ENCODE measurements at places on chromosomes 6 and 20.

GRCh38 chr20:62739581-62740285, 31.1 kb downstream of the NTSR1 start:
- DNase-seq = no peak

GRCh38 chr20:21632735-21633053, 72.8 kb upstream of the PAX1 start:
- no peak for DNase-seq

DNA sequence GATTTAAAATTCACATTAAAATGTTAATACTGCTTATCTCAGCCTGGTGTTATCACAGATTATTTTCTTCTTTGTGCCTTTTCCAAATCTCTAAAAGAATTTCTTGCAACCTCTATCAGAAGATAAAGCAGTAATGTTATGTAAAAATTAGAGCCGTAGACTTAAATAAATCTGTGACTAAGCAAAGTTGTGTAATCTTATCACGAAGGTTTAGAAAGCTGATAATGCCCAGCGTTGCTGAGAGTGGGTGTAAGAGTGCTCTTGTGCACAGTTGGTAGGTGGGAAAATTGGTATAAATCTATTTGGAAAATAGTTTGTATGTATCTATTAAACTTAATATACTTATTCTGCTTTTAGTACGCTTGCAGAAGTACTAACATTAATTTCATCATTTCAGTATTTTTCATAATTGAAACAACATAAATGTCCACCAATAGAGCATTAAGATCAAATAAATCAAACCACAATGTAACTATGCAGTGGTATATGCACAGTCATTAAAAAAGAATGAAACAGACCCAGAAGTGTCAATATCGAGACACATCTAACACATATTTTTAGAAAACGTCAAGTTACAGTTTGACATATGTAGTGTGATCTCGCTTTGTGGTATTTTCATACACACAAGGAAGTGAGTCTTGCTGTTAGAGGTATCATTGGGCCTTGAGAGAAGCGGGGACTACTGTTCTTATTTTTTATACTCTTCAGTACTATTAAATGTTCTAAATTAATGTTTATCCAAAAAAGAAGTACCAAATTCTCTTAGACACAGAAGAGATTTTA, 54.4 kb upstream of the PBOV1 start:
- DNase-seq = no peak

DNA sequence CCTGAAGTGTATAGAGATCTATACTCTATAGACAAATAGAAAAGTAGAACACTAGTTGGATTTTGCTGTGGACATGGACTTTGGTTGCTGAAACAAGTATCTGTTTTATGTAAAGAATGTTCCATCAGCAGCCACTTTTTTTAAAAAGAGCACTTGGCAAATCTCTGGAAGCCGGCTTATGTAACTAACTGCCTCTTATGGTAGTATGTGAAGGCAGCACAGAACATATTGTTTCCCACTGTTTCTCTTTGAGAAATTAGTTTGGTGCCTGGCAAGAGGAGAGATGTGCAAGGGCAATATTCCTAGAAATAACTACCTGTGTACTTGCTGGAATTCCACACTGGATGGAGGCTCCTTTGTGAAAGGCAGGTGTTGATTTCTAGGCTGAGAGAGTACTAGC, 242.3 kb upstream of the PREP start:
- DNase-seq = no peak

GRCh38 chr6:21738180-21739094, 144.9 kb downstream of the SOX4 start:
- DNase-seq = peak; percentile 84

DNA sequence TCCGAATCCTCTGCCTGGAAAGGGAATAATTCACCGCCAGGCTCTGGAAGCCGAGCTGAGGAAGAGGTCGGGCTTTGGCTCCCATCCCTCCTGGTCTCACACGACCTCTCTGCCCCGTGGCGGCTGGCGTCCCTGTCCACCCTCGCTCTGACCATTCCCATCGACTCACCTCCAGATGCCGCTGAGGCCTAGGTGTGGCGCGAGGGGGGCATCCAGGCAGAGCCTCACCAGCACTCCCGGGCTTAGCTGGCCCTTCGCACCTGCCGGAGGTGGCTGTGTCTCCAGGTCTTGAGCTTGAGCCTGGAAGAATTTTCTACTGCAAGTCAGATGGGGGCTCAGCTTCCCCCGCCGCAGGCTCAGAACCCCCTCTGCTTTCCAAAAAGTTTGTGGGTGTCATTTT, 28.5 kb upstream of the SMOC2 start:
- DNase-seq = no peak

DNA sequence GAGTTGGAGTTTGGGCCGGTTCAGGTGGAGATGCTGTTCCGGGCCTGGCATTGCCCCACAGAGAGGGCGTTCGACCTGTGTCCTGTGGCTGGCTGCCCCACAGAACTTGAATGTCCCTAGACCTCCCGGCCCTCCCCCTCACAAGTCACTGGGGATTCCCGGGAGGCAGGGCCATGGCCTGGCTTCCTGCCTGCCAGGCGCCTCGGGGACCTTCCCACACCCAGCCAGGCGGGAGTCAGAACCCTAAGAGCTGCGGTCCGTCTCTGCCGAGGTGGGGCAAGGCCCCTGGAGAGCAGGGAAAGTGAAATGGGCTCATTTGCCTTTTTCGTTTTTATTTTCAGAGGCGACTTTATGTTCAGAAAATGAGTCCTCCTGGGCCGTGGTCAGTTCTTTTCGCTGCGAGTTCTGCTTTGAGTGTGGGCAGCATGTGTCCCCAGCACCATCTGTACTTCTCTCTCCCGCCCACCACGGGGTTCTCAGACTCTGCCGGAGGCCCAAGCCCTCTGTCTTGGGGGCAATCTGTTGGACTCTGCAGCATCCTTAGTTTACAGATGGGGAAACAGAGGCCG, 8.5 kb downstream of the RBM38 start:
- no peak for DNase-seq

GRCh38 chr6:102553214-102553613, 1159.7 kb downstream of the GRIK2 start:
- no peak for DNase-seq

GRCh38 chr6:119145111-119145510, 66.6 kb upstream of the FAM184A start:
- no peak for DNase-seq

DNA sequence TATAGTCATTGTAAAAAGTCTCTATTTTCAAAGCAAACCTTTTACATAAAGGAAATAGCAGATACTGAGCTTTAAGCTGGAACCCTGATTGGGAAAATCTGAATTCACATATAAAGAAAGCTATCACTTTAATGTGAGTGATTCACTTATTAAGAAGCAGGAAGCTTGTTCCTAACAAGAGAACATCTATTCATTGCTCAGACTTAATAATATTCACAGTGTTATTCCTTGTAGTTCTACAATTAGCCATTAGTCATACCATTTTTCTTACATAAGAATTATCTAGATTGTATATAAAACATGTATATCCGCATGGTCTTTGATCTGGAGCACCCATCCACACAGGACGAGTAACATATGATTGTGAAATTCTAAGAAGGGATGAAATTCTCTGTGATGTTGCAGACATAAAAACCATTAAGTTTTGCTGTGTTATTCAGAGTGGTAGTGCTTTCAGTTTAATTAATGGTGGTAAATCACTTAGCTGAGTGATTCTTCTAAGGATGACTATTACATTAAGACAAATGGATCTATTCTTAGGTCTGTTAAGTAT, 71.1 kb upstream of the FOXQ1 start:
- DNase-seq = no peak

- peak; percentile 79 for DNase-seq
These were observed 5.1 kb downstream of the RREB1 start for GRCh38 chr6:7112741-7113313.

DNA sequence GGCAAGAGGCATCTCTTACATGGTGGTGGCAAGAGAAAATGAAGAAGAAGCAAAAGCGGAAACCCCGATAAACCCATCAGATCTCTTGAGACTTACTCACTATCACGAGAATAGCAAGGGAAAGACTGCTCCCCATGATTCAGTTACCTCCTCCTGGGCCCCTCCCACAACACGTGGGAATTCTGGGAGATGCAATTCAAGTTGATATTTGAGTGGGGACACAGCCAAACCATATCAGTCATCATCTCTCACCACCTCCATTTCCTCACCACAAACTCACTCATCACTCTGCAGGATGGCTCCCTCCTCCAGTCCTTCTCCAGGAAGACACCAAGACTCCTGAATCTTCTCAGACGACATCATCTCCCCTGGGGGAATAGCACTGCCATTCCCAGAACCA, 25.8 kb upstream of the SLC16A10 start:
- no peak for DNase-seq

DNA sequence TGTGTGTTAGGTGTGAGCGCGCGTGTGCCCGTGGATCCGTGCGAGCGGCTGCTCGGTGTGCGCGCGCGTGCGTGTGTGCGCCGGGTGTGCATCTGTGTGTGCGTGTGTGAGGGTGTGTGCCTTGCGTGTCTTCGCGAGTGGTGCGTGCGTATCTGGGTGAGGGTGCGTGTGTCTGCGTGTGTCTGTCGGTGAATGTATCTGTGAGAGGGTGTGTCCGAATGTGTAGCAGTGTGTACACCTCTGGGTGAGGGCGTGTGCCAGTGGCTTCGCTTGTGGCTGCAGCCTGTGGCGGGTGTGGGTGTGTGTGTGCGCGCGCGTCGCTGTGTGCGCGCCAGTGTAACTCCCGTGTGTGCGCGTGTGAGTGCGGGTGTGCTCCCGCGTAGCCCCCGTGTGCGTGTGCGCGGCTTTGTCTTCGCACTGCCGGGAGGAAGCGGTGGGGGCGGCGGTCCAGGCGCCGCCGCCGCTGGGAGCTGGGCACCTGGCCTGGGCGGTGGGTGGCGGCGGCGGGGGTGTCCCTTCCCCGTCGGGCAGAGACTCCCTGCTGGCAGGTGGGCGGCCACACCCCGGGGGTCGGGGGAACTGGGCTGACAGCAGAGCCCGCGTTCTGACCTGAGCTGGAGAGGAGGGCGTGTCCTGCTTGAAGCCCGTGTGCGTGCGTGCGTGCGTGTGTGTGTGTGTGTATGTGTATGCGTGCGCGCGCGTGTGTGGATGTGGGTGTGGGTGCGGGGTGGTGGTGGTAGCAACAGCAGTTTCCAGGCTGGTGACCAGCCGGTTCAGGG, 61.3 kb upstream of the EPB41L1 start:
- peak; percentile 81 for DNase-seq

GRCh38 chr20:53779822-53780221, 186.2 kb upstream of the ZNF217 start:
- DNase-seq = no peak

- DNase-seq = no peak
These were observed 30.9 kb downstream of the SRC start for GRCh38 chr20:37376791-37377190.

- no peak for DNase-seq
These were observed 176.4 kb downstream of the TBC1D32 start for GRCh38 chr6:121157906-121158305.

- DNase-seq = no peak
These were observed 898 bp downstream of the XRN2 start for GRCh38 chr20:21303872-21304586.

DNA sequence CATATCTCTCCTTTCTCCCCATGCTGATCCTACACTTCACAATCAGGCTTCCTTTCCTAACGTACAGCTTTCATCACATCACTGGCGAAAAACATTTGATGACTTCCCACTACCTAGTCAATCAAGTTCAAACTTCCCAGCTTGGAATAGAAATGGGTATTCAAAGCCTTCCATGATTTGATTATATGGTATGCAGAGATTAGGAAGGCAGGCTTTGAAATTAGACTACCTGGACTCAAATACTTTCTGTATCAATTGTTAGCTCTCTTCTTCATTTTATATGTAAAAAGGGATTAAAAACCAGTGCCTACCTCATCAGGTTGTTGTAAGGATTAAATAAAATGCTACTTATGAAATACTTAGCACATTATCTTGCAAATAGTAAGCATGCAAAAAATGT, 7.7 kb downstream of the NCOA6 start:
- no peak for DNase-seq

GRCh38 chr6:145891565-145891964, 72.6 kb downstream of the SHPRH start:
- no peak for DNase-seq

- no peak for DNase-seq
These were observed 119.7 kb upstream of the AHI1 start for GRCh38 chr6:135617222-135617621.

DNA sequence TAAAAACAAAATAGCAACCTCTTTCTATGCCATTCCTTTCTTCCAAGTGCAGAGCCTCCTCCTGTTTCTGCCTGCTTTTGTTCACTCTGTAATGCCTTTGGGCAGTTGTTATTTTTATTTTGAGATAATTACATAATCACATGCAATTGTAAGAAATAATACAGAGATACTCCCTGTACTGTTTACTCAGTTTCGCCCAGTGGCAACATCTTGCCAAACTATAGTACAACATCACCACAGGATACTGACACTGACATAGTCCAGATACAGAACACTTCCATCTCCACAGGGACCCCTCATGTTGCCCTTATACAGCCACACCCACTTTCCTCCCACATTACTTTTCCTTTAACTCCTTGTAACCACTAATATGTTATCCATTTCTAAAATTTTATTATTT, 59.7 kb downstream of the BANF2 start:
- no peak for DNase-seq

DNA sequence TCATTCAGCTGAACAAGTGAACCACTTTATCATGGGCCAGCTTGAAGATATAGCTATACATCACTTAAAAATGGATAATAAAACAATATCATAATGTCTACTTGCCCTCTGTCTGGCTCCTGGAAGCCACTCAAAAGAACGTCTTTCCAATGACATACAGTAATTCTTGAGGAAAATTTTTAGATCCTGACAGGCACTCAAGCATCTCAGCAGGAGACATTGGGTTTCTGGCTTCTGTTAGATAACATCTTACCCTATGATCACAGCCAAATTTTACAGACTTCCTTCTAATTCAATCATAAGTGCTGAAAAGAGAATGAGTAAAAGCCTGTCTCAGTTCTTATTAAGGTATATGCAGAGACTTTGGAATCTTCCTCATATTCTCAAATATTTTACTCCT, 330 bp downstream of the CGA start:
- DNase-seq = no peak

DNA sequence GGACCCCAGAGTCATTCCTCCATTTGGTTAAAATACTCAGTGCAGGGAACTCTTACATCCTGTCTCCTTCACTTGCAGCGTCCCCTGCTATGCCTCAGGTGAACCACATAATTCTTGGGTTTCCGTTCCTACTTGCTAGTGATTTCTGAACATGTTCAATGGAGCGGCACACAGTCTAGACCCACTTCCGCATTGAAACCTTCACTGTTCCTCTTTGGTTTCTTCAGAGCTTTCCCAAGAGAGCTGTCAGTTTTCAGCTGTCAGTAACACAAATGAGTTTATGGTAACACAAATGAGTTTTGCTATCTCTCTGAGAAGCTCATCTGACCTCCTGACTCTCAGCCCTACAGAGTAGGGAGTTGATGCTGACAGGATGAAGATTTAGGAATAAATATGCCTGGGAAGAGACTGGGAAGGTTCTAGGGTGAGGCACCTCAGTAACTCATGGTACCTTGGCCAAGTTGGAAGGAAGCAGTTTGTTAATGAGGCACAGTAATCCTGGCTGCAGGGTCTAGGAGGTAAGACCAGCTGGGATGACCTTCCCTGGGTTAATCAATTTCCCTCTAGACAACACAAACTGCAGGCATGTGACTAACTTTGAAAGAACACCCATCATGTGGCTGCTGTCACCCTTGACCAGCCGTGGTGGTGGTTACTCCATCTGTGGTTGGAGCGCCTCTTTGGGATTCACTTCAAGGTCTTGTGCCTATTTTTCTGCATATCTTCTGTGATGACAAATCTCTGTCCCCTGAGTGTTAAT, 5.4 kb downstream of the SYS1 start:
- no peak for DNase-seq

- DNase-seq = no peak
These were observed 20.9 kb downstream of the IGF2R start for GRCh38 chr6:159989492-159990480.

GRCh38 chr6:33279257-33279695, 2.4 kb downstream of the B3GALT4 start:
- DNase-seq = no peak
